ENCODE measurements at places on chromosomes 2 and 18. TPM values are rescaled to one million over a fixed set of nuclear protein-coding genes. Genes with fewer than 3 reads are reported as not detected.

The DSG4 gene
- not detected for total RNA-seq

The TRMT61B gene
- 14.4 TPM for total RNA-seq

The TGFA gene
- total RNA-seq, result not detected

The PARD6G gene
- 2.1 TPM for total RNA-seq

The RALBP1 gene
- total RNA-seq, result 72.3 TPM
